ENCODE measurements at places on chromosomes 3 and 15.

- DNase-seq: no peak
Measured at GRCh38 chr3:172077197-172077757, 37.9 kb downstream of the FNDC3B start.

GRCh38 chr3:186993210-186993782 is 63.0 kb downstream of the ST6GAL1 start:
- DNase-seq: no peak

DNA sequence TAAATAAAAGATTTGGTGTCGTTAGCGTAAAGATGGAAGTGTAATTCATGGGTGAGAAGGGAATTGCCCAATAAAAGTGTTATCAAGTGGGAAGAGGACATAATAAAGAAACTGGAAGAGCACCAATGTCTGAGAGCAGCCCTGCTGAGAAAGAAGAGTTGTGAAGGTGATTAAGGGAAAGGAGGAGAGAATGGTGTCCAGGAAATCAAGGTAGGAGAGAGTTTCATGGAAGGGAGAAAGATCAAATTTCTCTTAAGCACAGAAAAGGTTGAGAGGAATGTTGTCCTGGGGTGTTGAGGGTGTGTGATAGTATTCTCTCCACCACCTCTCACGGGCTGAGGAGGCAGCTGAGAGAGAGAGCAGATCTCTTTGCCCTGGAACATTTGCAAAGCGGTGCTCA is 339.7 kb downstream of the SATB1 start:
- no peak for DNase-seq

DNA sequence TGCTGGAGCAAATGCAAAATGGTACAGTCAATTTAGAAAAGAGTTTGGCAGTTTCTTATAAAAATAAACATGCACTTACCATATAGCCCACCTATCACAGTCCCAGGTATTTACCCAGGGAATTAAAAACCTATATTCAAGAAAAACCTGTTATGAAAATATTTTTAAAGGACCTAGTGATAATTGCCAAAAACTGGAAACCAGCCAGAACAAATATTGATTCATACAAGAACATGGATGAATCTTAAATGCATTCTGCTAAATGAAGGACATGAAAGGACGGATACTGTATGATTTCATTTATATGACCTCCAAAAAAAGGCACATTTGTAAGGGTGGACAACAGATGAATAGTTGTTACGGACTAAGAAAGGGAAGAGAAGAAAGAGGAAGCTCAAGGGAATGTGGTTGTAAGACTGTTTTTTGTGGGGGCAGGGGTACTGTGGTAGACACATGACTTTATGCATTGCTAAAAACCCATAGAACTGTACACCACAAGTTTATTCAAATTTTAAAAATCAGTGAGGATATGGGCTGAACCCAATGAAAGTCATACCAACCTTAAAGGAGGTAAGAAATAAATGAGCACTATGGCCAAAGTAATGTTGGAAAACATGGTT is 61.0 kb downstream of the ZBBX start:
- no peak for DNase-seq

- peak; percentile 25 for DNase-seq
Measured at GRCh38 chr3:48504051-48504946, at the start of gene SHISA5. Gene SHISA5, minus strand, starts transcription at chr3:48504174. Its CDS starts 80 bp downstream, at chr3:48504094.
